ENCODE measurements at places on chromosomes 3 and 15.

GRCh38 chr3:172915911-172916514 lies 165.5 kb downstream of the ECT2 start:
- DNase-seq: no peak

GRCh38 chr3:98058244-98058960 lies 23.3 kb upstream of the GABRR3 start:
- DNase-seq: no peak

DNA sequence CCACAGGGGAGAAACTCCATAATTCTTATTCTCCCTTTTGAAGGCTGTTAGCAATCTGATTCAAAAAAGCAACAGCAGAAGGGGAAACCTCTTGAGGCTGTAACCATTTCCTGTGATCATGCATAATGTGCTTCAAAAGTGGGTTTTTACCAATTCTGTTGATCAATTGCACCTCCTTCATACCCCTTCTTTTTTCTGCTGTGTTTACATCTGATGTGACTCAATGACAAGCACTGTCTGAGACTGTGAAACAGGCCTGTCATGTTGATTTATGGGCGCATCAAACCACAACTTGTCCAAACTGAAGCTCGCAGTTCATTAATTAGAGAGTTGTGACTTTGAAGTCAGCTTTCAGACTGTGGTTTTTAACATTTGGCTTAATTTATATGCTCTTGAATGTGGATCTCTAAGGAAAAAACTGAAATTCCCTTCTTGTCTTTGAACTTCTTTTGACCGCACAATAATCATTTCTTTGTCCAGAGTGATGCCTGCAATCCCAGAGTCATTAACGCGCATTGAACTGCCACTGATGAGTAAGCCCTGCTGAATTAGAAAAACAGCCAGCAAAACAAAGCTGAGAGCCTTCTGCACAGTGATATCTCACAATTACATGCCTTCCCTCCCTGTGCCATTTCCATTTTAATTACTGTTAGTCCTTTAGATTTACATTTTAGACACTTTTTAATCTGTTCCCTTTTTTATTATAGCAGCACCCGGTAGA lies 532.8 kb downstream of the FOXP1 start:
- DNase-seq: no peak

GRCh38 chr3:168284728-168285127 lies 189.0 kb upstream of the GOLIM4 start:
- DNase-seq: no peak

GRCh38 chr3:32420126-32421038 lies 28.7 kb downstream of the CMTM7 start:
- DNase-seq: no peak

DNA sequence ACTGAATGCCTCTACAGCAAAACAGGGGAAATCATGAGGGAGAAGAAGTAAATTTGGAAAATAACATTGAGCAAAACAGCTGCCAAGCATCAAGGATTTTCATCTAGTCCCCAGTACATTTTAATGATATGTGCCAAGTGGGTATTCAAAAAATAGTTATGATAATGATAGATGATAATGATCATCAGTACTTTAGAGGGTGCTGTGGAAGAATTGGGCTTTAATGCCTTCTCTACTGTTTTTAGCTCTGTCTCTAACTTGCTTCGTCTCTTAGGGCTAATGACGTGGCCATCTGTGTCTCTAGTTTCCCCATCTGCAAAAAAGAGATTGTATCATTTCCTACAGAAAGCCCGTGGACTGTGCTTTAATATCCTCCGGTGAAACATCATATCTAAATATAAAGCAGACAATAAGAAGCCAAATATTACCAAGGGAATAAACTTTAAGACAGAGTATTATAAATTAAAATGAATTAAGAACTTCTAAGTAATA lies 10.2 kb upstream of the FSIP1 start:
- no peak for DNase-seq

GRCh38 chr15:78675617-78676360 lies 34.8 kb upstream of the CHRNB4 start:
- peak; percentile 41 for DNase-seq

GRCh38 chr3:113111011-113111707 lies 100.2 kb upstream of the BOC start:
- no peak for DNase-seq

DNA sequence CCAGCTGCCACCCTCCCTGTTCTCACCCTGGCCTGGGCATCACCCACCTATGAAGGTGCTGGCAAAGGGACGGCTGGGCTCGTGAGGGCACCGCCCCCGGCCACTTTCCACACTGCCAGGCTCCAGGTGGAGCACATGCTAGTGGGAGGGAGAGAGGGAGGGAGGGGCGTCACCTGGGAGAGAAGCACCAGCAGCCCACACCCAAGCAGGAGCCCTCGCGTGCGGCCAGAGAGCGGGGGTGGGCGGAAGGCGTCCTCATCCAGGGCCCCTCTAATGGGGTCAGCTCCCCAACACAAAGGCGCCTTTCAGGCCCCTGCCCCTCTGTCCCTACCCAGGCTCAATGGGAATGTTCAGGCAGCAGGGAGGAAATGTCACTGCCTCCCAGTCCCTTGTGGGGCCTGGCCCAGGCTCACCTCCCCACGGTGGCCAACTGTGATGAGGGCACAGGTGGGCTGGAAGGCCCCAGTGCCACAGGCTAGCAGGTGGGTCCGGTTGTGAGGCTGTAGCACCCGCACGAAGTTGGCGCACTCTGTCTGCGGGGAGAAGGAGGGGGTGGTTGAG lies 3.1 kb downstream of the SEMA3G start:
- DNase-seq: peak; percentile 47

Data from aorta (tissue), 5 donors.